Left colon (tissue), 2 donors: ENCODE measurements at places on chromosomes 16 and 17.

- peak; percentile 82 for DNase-seq
These were observed at the start of the genes KCTD19 and LRRC36 for GRCh38 chr16:67326472-67327309. KCTD19 (minus strand) TSS chr16:67326741; CDS start chr16:67326707, 34 bp downstream. LRRC36 (plus strand) TSS chr16:67326815; CDS start chr16:67326863, 48 bp downstream.

DNA sequence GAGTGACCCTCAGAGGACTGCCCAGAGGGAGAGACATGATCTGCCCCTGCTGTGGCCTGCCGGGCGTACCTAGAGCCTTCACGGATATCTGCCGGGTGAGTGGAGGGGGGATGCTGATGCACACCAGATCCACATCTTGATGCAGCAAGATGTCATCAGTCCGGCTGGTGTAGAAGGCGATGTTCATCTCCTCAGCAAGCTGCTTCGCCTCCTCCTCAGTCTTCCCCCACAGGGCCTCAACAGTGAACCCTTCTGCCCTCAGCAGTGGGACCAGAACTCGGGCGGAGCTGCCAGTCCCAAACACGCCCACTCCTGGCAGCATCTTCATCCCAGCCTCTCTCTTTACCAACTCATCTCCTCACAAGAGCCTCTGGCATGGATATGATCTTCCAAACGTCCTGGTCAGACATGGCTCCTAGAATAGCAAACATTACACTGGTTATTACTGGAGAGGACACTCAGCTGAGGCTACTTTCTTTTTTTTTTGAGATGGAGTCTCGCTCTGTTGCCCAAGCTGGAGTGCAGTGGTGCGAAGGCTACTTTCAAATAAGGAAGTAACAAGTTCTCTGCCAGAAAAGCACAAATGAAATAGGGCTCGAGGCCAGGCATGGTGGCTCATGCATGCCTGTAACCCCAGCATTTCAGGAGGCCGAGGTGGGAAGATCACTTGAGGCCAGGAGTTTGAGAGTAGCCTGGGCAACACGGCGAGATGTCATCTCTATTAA is 18.9 kb downstream of the C16orf86 start:
- DNase-seq, result no peak

DNA sequence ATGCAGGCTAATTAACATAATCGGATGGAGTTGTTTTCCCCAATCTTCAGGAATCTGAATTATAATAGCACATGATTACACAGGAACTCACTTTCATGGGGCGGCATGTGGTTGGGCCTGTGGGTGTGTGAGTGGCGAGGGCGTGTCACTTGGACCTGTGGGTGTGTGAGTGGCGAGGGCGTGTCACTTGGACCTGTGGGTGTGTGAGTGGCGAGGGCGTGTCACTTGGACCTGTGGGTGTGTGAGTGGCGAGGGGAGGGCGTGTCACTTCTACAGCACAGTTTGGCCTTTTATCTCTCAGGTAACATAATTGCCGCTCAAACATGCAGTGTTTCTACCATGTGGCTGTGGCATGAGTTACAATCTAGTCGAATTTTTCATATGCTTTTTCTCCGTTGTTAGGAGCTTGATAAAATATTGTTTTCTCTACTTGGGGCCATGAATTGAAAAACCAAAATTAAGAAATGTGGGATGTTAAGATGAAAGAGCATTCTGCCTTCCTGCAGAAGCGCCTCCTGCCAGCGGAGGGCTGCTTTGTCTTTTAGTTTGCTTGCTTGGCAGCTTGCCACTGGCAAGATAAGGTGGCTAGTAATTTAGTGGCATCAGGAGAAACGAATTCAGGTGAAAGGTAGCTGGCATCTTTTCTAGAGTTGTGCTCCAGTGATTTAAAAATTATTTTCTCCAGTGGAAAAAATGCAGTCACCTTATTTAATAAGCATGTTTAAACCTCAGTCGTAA is 36.2 kb downstream of the USP10 start:
- DNase-seq, result peak; percentile 84

DNA sequence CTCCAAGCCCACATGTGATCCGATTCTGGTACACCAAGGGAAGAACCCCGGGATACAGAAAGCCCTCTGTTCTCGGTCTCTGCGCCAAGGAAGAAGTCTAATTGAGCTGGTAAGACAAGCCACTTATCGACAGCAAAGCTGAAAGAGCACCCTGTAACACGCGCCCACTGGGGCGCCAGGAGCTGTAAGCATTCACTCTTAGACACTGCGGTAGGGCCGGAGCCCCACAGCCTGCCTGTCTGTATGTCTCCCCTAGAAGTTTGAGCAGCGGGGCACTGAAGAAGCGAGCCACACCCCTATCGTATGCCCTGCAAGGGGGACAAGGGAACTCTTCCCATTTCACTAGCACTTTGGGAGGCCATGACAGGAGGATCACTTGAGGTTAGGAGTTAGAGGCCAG is 27.0 kb upstream of the MEIOC start:
- DNase-seq, result no peak

- DNase-seq, result no peak
These were observed 23.1 kb upstream of the MEIOB start for GRCh38 chr16:1895068-1895467.

DNA sequence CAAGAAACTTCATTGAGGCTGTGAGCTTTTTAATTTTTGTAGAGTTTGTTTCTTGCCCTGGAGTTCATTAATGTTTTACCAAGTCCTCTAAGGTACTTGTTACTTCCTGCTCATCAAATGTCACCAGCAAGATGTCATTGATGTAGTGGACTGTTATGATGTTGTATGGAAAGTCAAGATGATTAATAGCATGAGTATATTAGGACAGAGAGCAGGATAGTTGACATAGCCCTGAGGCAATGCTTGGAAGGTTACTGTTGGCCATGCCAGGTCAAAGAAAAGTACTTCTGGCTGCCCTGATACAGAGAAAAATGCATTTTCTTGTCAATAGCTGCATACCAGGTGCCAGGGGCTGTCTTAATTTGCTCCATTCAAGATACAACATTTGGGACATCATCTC is 6.7 kb downstream of the KRTAP1-5 start:
- no peak for DNase-seq
